Omental fat pad (tissue), 4 donors: ENCODE measurements at places on chromosomes 1 and 21.

DNA sequence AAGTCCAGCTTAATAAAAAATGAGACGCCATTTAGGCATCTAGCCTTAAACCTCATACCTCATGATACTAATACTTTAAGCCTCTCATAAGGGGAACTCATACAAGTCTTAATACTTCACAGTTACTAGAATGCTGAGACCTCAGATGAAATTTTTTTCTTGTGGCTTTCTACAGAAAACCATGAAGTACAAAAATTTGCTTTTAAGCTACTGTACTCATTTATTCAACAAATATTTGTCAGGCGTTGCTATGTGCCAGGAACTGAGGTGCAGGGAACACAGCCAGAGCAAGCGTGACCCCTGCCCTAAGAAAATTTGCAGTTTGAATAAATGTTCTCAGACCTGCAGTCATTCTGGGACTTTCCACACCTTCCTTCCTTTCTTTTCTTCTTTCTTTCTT, 150.6 kb downstream of the MRPL39 start:
- no peak for DNase-seq

- DNase-seq = no peak
Observed at GRCh38 chr1:47697616-47698335, 259.9 kb downstream of the FOXD2 start.

DNA sequence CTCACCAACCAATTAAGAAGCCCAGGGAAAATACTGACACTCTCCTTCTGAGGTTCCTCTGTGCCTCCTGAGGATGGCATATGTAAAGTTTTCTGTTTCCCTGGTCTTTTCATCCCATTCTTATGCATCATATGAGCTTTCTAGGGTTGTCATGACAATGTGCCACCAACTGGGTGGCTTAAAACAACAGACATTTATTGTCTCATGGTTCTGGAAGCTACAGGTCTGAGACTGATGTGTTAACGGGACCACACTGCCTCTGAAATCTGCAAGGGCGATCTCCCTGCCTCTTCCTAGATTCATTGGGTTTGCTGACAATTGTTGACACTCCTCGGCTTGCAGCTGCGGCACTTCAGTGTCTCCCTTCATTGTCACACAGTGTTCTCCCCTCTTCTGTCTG, 308.4 kb downstream of the RGS7 start:
- DNase-seq = no peak

- DNase-seq = no peak
Observed at GRCh38 chr1:181079382-181079781, 9.1 kb upstream of the IER5 start.

- DNase-seq = no peak
Observed at GRCh38 chr1:46244656-46245371, 2.7 kb upstream of the RAD54L start.

DNA sequence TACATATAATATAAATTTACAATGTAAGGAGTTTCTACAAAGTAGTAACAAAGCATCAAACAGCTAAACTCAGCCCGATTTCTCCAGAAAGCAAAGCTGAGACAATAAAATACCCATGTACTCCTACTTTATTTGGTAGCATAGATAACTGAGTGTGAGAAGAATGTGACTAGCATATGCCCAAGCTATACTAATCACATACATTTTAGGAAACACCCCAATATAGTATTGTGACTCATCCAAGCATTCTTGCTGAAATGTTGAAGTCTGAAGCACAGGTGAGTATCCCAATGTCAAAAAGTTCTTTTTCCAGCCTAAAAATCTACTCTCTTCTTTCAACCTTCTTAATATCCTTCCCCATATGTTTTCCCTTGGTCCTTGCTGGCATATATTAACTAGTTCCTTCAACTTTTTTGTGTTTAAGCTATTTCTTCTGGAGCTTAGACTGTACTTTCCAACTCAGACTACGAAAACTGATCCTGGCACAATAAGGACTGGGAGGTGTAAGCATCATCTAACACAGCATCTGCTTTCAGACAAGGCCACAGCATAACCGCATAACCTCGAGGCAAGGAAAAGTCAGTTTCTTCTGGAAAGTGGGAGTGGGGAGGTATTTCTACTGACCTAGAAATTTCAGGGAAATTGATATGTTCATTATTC, 163.0 kb upstream of the RNPC3 start:
- DNase-seq = no peak

GRCh38 chr1:65056234-65056633, 89.9 kb upstream of the JAK1 start:
- no peak for DNase-seq

DNA sequence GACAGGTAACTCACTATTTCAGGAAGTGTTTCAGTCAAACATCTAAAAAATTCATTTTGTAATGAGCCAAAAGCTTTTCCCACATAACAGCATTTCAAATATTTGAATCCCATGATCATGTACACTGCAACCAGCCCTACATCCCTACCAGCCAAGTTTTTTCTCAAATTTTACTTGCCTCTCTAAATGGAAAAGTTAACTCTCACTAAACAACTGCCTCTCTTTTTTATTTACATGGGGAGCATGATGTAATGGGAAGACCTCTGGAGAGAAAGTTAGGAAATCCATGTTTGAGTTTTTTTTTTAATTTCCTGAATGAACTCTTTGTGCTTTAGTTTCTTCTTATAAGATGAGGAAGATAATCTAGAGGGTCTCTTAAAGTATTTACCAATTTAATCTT, 70.5 kb downstream of the TTLL7 start:
- DNase-seq = no peak

GRCh38 chr21:17359781-17360180, 153.1 kb upstream of the CXADR start:
- DNase-seq = no peak

DNA sequence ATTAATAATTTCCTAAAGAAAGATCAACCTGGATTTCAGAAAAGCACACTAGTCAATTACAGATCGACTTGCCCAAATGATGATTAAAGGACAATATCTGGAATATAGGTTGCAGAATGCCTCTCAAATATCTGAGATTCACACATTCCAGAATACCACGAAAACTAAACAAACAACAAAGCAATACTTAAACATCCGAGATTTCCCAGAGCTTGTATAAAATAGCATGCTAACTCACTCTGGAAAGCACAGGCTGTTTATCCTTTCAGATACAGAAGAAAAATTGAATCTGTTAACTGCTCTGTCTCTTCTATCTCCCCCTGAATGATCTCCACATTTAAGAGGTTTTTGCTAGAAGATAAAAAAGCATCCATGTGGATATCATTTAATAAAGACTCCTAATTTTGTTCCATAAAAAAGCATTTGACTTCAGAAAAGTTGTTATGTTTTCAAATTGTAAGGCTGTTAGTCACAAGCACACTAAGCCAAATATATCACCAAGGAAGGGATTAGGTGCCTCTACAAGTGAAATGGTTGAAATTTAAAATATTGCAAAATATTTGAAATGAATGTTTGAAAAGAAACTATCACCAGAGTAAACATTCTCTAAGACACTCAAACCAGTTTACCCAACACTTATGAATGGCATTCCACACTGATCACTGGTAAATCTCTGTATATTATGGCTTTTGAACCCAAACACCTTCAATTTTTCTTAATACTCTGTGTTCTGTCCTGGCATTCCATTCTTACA, 865.1 kb upstream of the ADAMTS5 start:
- no peak for DNase-seq

DNA sequence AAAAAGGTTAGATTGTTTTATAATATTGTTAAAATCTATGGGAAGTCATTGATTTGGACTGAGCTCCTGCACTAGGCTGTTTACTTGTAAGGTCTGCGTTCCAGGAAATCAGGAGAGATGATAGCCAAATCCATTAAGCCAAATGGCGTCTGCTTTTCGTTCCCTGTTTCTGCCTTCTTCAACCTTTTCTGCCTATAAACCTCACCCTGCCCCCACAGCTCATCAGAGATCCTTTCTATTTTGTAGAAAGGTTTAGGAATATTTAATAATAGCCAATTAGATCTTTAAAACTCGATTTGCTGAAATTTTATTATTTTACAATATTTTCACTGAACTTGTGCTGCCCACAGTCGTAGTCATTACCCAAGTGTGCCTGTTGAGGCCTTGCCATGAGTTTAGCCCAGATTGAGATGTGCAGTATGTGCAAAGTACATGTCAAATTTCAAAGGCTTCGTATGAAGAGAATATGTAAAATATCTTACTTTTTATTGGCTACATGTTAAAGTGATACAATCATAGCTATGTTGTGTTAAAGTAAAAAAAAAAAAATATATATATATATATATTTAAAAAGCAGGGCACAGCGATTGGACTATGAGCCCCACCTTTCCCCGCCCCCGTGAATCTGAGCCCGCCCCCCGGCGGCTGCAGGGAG, 444 bp upstream of the IARS2 start:
- DNase-seq = no peak

DNA sequence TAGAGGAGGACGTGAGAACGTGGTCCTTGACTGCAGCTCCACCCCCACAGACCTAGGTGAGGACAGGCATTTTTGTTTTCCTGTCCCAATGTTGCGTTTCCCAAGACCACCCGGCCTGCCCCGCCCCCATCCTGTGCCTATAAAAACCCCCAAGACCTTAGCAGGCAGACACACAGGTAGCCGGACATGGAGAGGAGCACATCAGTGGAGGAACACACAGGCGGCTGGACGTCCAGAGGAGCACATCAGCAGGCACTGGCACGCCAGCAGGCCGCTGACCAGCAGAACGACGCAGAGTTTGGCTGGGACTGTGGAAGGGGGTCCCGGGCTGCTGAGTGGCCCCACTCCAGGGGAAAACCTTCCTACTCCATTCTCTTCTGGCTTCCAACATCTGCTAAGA, 12.7 kb upstream of the HMGCL start:
- no peak for DNase-seq

GRCh38 chr21:38669186-38669585, 136.5 kb upstream of the ETS2 start:
- no peak for DNase-seq

- DNase-seq = no peak
Observed at GRCh38 chr1:228034954-228035837, 28.4 kb downstream of the WNT3A start.

DNA sequence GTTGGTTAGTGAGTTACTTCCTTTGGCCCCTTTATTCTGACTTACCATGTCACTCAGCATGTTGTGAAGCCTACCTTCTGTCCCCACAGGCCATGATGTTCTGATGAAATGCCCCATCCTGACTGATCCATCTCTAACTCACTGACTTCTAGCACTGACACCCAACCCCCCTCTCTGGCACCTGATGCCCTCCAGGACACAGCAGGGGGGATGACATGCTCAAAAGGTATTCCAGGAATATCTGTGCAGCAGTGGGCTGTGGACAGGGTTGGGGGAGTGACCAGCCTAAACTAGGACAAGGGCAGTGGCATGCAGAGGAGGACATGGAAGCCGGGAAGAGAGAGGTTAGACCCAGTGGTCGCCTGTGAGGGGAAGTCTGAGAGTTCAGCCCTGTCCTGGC, 25.5 kb downstream of the SYT2 start:
- DNase-seq = no peak

GRCh38 chr1:87820668-87821334, 492.1 kb downstream of the LMO4 start:
- no peak for DNase-seq

DNA sequence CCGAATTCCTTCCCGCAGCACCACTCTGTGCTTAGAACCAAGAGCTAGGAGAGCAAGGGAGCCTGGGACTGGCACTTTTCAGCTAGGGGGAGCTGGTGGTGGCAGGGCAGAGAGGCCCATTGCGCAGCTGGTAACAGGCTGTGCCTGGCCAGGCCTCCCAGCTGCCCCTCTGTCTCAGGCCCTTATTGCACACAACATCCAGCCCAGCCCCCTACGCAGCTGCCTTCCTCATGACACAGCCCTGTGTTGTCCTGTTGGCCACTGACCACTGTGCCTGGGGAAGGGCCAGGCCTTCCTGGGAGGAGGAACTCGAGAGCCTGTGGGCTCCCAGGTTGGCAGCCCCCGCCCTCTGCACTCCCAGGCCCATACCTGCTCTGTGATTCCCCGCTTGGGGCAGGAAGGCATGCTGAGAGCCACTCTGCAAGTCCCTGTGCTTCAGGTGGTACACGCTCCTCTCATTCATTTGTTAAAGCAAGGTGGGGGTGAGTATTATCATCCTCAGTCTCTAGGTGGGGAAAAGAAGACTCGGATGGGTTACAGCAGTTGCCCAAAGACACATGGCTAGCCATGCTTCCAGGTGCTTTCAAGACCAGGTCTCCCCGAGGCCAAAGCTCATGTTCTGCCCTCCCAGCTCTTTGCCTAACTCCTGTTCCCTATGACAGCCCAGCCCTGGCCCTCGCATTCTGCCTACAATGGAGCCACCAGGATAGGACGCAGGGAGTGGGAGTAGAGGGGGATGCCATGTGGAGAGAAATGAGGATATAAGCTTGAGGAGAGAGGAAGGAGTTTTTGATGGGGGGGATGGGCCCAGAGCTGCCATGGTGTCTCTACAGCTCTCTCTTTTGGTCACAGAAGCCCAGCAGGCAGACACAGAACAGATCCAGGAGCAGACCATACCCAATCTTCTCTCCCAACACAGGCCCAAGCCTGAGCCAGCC, 81.8 kb downstream of the TMEM53 start:
- no peak for DNase-seq

- no peak for DNase-seq
Observed at GRCh38 chr1:216261631-216262030, 161.6 kb downstream of the USH2A start.

DNA sequence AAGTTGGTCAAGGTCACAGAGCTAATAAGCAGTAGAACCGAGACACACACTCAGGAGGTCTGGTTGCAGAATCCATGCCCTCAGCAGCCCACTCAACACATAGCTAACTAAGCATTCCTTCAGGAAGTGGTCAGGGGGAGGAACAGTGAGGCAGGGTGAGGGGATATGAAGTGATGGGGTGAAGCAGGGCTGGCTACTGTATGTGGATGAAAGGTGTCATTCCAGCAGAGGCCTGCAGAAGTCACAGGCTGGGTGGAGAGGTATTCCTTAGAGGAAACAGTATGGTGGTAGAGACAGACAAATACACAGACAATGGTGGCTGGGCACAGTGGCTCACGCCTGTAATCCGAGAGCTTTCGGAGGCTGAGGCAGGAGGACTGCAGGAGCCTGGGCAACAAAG, 14.1 kb downstream of the TMCO4 start:
- DNase-seq = no peak

DNA sequence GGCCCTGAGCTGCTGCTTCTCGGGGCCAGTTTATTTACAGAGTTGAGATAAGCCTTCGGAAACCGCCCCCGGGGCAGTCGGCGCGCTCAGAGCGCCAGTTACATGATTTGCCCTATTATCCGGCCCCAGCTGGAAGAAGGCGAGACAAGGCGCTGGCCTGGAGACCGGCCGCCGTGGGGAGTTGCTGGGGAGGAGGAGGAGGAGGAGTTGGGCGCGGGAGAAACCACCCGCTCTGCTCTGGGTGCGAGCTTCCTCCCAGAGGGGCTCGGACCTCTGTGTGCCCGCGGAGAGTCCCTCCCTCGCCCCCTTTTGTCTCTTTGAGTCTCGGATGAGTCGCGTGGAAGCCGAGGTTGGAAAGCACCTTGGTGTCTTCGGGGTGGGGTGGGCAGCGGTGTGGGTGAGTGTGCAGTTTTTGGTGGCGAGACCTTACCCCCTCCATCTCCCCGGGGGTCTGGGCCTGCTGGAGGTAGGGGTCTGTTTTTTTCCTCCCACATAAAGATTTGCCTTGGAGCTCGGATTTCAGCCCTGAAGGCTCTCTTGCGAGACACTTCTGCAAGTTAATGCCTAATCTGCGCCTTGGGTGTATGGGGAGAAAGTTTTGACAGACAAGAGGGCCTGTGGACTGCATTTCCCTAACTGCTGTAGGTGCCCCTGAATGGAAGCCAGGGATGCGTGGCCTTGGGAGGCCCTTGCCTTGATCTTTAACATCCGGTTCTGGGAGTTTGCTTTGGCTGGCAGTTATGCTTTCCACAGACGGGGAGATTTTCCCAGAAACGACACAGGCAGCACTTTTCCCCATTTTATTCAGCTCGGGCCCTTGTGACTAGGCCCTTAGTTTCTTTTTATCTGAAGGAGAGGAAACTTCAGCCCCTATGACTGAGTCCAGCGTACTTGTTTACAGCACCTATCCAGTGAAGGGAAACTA, 80.0 kb downstream of the NDUFS5 start:
- no peak for DNase-seq
